ENCODE measurements at places on chromosomes 5 and 9.

DNA sequence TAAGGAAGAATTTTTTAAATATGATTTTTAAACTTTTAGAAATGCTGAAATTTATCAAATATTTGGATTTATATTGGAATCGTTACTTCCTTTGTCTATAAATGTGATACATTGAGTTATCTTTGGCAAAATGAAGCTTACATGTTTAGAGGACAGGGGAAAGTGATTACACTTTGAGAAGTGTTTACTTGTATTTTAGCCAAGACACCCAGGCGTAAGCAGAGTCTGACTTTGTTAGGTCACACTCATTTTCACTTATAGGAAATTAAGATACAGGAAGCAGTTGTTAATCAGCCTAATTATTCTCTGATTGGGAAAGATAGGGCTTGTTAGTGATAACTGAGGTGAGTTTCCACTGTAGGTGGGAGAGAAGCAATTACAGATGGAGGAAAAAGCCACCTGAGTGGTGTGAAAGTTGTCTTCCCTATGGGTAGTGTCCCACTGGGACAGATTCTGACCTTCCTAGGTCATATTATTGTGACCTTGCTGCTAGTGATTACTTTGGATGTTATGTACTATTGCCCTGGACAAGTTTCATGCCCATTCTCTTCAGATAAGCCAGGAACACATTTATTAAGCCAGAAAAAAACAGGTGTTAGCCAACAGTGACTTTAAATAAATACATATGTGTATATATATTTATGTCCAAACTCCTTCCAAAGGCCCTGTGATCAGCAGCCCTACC is 88.7 kb downstream of the UHRF2 start:
- no peak for DNase-seq

- no peak for DNase-seq
Observed at GRCh38 chr9:95807326-95807947, 68.1 kb upstream of the ERCC6L2 start.

- no peak for DNase-seq
Observed at GRCh38 chr5:162242416-162242815, 174.8 kb downstream of the GABRG2 start.

- no peak for DNase-seq
Observed at GRCh38 chr5:170517411-170517810, 13.6 kb downstream of the KCNIP1 start.

- no peak for DNase-seq
Observed at GRCh38 chr5:83031381-83031780, 45.8 kb downstream of the TMEM167A start.

DNA sequence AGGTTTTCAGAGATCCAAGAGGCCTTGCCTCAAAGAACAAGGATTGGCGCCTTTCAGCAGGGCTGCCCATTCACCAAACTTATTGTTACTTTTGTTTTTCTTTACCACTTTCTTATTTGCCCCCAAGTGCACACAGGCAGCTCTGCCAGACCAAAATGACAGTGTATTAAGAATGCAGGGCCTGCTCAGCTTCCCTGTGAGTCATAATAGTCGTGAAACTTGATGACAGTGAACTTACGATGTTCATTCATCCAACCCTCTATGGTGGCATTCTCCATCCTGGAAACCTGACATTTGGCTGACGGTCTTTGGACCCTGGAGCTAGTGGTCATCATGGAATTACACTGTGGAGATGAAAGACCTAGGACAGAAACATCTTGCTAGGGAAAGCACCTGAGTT is 44.3 kb downstream of the UBE2QL1 start:
- DNase-seq = no peak

GRCh38 chr5:176359658-176360057 is 1.9 kb downstream of the KIAA1191 start:
- no peak for DNase-seq

- DNase-seq = no peak
Observed at GRCh38 chr9:27377811-27378456, 81.0 kb upstream of the EQTN start.

- DNase-seq = no peak
Observed at GRCh38 chr5:95238560-95239325, 46.2 kb downstream of the MCTP1 start.

- DNase-seq = no peak
Observed at GRCh38 chr5:176528761-176529115, 8.5 kb downstream of the RNF44 start.

- no peak for DNase-seq
Observed at GRCh38 chr9:116812231-116813030, 125.3 kb downstream of the TRIM32 start.

DNA sequence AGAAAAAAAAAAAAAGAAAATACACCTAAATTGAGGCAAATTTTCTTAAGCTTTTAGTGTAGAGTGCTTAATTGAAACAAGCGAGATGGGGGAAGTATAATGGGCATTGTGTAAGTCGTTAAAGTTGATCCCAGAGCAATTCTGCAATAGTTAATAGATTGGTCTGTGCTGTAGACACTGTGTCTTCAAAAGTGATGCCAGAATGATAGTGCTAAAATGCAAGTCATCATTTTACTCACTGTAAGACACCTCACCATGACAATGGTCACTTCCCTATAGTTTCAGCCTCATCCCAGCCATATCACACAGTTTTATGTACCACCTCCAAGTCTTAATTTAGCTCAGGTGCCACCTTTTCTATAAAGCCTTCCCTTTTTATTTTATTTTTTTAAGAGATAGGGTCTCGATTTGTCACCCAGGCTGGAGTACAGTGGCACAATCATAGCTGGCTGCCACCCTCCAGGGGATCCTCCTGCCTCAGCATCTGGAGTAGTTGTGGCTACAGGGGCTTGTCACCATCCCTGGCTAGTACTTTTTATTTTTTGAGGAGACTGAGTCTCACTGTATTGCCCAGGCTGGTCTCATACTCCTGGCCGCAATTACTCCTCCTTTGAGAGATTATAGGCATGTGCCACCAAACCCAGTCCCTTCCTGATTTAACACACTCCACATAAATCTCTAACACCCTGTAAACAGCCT is 6.2 kb downstream of the COX7C start:
- DNase-seq = no peak

DNA sequence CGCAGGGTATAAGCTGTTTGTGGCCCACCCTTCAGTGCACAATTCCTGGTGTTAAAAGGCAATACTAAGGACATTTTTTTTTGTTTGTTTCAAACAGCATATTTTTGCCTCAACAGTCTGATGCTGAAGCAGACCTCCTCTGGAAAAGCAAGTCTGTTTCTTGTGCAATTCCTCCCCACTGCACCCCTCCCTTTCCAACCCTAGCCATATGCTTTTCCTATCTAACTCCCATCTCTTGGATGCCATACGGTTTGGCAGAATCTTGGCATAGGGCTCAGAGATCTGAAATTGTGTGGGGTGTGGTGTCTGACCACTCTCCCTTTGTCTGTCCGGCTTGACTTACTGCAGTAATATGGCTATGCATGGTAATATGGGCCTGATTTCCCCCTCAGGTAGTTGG is 161.6 kb downstream of the TMEM38B start:
- no peak for DNase-seq

DNA sequence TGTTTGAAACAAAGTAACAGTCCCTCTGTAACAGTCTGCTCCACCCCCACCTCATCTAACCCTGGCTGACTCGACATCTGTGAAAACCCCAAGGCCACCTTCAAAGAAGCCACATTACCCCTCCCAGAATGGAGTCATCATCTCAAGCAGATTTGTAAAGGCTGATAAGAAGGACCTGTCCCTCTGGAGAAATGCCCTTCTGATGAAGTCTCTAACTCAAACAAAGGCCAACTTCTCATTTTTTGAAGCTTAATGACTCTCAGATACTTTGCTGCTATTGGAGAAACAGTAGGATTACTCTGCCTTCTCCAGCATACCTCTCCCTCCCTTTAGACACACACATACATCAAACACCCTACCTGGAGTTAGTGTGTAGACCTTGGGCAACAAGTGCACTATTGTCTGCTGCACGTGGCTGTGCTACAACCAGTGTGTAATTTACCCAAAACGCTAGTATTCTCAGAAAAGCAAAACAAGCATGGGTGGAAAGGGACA is 5.3 kb upstream of the SUSD1 start:
- no peak for DNase-seq

- no peak for DNase-seq
Observed at GRCh38 chr5:116308391-116308790, 223.6 kb downstream of the COMMD10 start.

- DNase-seq = peak; percentile 38
Observed at GRCh38 chr9:97852399-97853055, 499 bp upstream of the FOXE1 start.

- no peak for DNase-seq
Observed at GRCh38 chr9:98568234-98568908, 140.4 kb downstream of the GABBR2 start.

- no peak for DNase-seq
Observed at GRCh38 chr9:7407246-7407645, 392.3 kb downstream of the DMAC1 start.

- DNase-seq = no peak
Observed at GRCh38 chr5:53431665-53432064, 48.8 kb upstream of the FST start.

DNA sequence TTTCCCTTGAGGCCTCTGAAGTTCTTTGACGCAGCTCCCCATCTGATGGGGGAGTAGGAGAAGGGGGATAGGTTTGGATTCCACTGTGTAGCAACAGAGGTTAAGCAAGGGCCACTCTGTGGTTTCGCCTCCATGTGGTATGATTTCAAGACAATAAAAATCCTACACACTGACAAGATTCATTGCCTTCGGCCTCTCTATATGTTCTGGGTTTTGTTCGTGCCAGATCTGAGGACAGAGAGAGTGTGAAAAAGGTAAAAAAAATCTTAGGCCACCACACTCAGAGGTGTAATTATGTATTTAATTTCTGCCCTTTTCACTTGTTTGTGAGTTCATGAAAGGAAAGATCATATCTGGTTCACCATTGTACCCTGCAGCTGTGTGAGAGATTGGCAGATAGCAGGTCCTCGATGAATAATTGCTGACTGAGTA is 715.2 kb upstream of the ZNF608 start:
- DNase-seq = no peak

DNA sequence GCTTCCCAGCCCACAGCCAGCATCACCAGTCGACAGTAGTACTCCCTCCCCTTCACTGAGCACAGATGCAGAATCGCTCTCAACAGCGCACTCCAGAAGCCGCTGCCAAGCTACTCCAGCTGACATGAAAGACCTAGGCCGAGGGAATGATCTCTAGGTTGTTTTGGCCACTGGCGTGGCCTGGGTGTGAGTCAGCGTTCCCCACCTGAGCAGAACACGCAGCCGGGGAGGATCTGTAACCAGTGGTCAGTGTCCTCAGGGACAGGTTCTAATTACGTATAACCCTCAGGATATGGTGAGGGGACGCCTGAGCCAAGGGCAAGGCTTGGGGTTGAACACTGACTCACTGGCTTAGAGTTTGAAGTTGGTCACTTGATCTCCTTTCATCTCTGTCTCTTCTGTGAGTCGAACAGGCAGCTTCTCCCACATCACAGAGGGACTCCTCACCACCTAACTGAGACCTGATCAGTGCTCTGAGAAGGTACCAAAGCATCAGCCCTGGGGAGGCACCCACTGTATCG is 76.9 kb upstream of the IL17B start:
- no peak for DNase-seq

DNA sequence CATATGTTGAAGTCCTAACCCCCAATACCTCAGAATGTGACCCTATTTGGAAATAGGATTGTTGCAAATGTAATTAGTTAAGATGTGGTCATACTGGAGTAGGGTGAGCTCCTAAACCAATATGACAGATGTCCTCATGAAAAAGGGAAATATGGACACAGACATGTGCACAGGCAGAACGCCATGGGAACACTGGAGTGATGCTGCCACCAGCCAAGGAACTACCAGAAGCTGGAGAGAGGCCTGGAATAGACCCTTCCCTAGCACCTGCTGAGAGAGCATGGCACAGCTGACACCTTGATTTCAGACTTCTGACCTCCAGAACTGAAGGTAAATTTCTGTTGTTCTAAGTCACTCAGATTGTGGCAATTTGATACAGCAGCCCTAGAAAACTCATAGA is 110.8 kb downstream of the CTNND2 start:
- DNase-seq = no peak

DNA sequence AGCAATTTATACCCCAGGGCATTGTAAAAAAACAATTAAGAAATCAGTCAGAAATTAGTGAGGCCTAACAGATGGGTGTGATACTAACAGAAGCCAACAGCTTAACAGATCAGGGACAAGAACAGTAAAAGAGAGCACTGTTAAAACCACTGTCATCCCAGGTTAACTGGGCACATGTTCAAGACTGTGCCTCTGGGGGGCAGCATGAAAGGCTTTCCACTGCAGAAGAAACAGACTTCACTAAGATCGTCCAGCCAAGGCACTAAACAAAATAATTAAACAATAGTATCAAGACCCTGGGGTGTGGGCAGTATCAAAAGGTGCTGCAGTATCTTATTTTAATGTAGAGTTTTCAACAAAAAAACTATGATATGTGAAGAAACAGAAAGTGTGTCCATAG is 43.5 kb downstream of the FBN2 start:
- no peak for DNase-seq

DNA sequence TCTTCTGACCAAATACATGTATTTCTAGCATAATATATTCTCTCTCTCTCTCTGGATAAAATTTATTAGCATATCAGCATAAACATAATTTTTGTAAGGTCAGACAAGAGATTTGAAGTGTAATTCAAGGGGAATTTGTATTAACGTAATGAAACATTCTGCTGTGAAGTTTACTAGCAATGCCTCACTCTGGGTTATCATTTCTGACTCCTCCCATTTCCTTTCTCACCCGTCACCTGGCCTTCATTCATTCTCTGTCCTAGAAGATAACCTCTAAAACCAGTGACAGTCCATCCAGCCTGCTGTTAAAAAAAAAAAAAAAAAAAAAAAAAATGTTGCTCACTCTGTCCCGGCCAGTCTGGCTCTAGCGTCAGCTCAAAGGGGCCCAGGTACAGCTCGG is 27.1 kb downstream of the GRAMD2B start:
- DNase-seq = no peak

DNA sequence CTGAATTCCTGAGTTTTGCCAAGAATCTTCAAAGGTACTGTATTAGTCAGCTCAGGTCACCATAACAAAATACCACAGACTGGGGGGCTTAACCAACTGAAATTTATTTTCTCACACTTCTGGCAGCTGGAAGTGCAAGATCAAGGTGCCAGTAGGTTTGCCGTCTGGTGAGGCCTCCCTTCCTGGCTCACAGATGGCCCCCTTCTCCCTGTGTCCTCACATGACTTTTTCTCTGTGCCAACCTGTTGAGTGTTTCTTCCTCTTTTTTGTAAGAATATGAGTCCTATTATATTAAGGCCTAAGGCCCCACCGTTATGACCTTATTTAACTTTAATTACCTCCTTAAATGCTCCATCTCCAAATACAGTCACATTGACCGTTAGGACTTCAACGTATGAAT is 156.1 kb upstream of the KIF2A start:
- no peak for DNase-seq

Measured in neuronal stem cell (in vitro differentiated cells).